ENCODE measurements at places on chromosomes 4 and X.

DNA sequence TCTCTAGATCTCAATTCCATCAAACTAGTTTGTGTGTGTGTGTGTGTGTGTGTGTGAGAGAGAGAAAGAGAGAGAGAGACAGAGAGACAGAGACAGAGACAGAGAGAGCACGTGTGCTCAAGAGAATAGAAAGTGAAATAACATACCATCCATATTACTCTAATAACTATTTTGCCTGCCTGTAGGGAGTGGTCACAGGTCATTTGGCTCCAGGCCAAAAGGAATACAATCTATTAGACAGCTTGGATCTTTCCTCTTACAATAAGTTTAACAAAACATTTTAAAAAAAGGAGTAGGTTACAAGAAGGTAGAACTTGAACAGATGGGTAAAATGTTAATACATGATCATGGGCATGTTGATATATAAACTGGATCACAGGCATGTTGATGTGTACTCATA, 76.2 kb downstream of the COL4A6 start:
- DNase-seq: no peak

DNA sequence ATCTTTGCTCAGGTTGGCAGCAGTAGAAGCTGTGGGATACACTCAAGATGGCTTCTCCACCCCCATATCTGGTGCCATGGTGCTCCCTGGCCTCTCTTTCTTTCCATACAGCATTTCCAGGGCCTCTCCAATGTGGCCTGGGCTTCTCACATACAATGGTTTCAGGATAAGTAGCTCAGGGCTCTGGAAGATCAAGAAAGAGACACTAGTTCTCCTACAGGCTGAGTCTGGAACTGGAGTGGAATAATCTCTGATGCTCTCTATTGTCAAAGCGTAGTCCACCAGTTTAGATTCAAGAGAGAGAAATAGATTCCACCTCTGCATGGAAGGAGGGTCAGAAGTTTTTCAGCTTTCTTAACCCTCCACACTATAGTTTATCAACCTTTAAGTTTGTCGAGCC, 138.2 kb upstream of the AADAT start:
- DNase-seq: no peak

GRCh38 chr4:145732001-145732815, 52.3 kb downstream of the C4orf51 start:
- no peak for DNase-seq

GRCh38 chrX:2183193-2183725, 317.5 kb downstream of the DHRSX start:
- no peak for DNase-seq

DNA sequence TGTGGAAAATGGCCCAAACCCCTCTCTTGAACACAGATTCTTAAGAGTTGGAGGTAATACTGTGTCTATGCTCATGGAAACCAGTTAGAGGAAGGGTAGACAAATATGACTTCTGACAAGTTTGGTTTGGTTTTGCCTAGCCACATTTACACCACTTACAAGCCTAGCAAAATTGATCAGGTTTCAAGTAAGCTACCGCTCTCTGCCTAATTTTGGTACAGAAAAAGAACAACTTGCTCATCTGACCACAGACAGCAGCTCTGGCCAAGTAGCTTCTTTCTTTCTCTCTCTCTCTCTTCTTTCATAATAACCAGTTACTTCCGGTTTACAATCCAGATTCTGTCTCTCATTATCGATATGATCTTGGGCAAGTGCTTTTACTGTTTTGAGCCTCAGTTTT, 260.0 kb downstream of the GLUD2 start:
- no peak for DNase-seq

GRCh38 chrX:134423606-134424005, 36.4 kb upstream of the HPRT1 start:
- DNase-seq: no peak

Data from activated naive CD4-positive, alpha-beta T cell treated with anti-CD3 and anti-CD28 coated beads for 36 hours (primary cell).